ENCODE measurements at places on chromosomes 2 and 18.

DNA sequence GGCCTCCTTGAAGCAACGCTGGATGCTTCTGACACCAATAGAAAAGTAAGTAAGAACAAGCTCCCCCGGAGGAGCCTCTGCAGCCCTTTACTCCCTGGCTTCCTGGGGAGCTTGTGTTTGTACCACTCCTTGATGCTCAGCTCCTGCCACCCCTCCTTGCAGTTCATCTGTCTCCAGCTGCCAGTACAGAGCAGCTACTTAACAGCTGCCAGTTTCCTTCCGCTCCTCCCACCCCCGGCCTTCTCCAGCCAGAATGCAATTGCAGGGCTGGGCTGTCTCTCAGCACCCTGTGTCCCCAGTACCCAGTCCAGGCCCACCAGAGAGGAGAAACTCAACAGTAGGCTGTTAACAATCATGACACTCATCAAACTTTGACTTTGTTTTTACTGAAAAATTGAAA lies 109.4 kb downstream of the AOX1 start:
- DNase-seq = no peak

- no peak for DNase-seq
These were observed 23.9 kb upstream of the BOD1L2 start for GRCh38 chr18:57122936-57123510.

DNA sequence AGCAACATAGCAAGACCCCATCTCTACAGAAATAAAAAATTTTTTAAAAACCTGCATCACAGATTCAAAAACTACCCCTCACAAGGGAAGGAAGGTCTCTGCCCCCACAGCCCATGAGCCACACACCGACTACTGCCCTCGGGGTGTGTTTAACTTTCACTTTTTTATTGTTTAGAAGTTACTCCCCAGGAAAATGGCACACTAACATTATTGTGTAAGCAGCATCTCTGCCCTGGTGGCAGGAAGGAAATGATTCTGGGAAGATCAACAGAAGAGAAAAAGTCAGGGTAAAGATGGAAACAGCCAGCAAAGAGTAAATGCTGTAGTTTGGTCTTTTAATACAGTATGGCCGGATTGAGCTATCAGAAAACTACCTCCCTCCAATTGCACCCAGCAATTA lies 21.9 kb downstream of the TRABD2A start:
- no peak for DNase-seq

GRCh38 chr18:61597316-61597715 lies 264.1 kb downstream of the CDH20 start:
- DNase-seq = no peak

DNA sequence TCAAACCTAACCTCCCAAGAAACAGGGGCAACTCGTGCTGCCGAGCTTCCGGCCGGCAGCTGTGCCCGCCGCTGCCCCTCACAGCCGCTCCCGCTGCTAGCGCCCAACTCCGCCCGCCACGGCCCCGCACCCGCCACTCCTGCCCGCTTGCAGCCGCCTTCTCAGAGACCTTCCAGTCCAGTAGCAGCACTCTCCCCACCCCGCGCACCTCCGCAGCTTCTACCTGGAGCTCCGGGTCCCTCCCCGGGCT lies 722 bp upstream of the C2orf15 start:
- DNase-seq = no peak

DNA sequence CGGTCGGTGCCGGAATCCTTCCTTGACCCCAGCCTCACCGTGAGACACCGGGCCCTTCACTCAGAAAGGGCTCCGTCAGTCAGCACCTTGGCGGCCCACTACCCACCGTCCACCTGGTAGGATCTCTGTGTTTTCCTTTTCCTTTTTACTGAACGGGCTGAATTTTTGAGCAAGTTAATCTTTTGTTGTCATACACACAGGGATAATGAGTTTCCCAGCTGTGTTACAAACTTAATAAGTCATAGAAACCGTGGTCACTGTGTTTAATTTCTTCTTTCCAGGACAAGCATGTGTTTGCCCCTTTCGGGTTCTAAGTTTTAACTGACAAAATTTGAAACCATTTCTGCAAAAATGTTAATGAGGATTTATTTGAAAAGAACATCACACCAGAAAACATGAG lies 39.0 kb upstream of the TPO start:
- no peak for DNase-seq

DNA sequence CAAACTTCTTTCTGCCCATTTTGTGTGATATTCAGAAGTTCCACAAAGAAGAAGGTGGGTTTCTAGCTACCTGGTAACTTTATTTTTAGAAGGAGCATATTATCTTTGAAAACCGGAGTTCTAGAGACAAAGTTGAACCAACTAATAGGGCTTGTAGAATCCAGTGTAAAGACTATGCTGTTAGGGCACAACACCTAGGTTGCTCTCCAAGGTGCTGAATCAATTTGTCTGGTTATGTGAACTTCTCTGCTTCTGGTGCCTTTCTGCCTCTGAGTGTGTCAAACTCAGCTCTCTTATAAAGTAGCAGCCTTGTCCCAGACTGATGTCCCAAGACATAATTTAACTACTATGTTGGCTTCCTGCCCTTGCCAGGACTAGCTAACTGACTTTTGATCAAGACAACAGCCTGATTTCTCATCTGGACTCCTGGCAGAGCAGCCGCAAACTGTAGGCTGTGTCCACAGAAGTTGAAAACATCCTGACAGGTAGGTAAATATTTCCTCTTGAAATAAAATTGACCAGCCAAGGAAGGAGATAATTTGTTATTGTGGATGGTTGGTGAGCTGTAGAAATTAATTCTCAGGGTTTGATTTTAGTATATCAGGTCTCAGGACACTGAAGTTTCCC lies 119.4 kb downstream of the CYRIA start:
- DNase-seq = no peak

DNA sequence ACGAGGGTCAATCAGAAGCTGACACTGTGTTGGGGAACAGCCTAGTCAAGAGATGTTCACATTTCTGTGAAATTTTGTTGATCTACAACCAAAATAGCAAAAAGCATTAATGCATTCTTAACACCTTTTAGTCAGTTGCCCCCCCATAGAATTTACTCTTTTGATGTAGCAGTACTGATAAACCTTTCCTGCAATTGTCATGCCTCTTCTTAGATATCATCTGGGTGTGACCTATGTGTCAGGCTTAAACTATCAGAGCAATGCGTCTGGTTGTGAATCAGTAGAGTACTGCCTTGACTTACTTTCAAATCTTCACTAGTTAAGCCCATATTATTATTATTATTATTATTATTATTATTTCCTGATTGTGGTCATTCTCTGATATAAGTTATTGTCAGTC lies 61.9 kb downstream of the GREB1L start:
- no peak for DNase-seq

- DNase-seq = no peak
These were observed 236.5 kb downstream of the BCL2 start for GRCh38 chr18:63083020-63083531.

- no peak for DNase-seq
These were observed 54.2 kb downstream of the KCNG2 start for GRCh38 chr18:79851950-79852349.

DNA sequence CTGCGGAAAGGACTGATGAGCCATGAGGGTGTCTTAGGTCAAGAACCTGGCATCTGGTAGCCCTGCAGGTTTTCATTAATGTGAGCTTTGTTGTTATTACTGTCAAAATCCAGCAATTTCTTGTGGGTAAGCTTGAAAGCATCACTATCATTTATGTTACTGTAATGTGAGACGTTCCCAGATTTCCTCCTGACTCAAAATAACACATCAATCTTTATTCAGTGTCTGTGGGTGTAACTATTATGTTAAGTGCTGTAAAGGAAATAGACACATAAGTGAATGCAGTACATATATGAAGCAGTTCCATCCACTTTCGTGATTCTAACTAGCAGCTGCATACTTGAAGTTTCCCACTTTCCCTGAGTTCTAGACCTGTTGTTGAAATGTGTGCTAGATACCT lies 89.8 kb downstream of the FHOD3 start:
- DNase-seq = no peak

DNA sequence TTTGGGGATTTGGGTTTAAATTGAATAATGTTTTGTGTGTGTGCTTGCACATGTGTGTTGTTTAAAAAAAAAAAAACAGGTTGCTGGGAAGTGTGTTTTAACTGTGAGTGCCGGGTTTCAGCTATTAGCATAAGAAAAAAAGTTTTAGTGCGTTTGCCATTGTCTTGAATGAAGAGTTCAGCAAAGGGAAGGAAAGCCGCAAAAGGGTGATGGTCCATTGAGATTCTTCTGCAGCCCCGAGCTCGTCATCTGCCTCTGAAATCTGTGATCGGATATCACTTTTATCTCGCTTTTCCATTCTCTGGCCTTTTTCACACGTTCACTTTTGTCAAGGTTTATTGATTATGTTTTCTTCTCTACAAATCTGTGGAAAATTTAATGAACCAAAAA lies 4.7 kb downstream of the GLI2 start:
- DNase-seq = no peak

DNA sequence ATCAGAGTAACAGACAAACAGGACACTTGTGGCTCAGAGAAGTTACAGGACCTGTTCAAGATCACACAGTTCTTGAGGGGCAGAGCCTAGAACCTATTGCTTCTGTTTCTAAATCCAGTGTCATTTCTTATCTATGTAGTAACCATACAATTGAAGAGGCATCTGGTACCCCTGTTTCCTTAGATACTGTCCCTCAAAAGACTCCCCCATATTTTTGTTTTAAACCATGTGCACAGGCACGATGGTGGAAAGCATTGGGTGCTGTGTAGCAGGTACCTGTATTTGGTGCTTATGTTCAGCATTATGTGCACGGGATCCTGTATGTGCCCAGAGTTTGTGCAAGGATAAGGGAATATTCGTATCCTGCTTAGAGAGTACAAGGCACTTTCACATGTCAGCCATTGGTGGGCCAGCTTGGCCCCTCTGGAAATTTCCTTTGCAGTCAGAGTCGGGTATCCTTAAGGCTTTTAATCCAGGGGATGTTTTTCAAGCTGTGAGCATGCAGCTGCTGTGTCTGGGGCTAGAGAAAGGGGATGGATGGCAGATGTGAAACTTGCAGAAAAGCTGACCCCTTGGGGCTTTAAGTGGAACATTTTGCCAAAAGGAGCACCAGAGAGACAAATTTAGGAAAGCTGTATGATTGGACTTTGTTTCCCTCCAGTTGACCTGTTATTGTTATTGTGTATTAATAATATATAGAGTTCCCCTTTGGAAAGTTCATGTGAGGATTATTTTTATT lies 2.1 kb downstream of the LBH start:
- no peak for DNase-seq

- DNase-seq = no peak
These were observed 120.2 kb downstream of the TSN start for GRCh38 chr2:121875585-121876185.

GRCh38 chr18:40985436-40985835 lies 969.6 kb upstream of the PIK3C3 start:
- no peak for DNase-seq

DNA sequence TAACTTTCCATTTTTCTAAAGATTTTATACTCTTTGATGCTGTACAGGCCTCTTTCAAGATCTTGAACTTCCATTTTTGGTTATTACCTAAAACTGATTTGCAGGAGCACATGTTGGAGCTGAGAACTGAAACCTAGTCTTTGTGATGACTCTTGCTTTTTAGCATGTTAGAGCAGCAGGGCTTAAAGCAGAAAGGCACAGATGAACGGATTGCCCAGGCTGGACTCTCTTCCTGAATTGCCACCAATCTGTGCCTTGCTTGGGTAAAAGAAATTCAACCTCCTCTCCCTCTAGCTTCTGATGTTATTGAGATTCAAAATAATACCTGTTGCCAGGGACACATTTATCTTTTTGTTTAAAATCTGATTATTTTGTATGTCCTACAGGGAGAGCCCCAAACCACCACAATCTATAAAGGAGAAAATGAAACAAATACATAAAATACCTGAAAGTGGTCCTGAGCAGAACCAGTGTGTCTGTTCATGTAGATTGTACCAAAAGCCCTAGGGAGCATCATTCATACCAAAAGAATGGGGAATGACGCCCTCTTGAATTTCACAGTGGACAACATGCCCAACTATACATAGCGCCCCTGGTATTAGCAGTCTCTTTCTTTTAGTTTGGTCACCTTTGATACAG lies 277.0 kb upstream of the MAP2 start:
- DNase-seq = no peak

Data from NCI-H1092 (cell line).